ENCODE measurements at places on chromosomes 11 and 22. TPM values are rescaled to one million over a fixed set of nuclear protein-coding genes. Genes with fewer than 3 reads are reported as not detected.

Gene OR5L2
- polyA plus RNA-seq, result not detected

DNA sequence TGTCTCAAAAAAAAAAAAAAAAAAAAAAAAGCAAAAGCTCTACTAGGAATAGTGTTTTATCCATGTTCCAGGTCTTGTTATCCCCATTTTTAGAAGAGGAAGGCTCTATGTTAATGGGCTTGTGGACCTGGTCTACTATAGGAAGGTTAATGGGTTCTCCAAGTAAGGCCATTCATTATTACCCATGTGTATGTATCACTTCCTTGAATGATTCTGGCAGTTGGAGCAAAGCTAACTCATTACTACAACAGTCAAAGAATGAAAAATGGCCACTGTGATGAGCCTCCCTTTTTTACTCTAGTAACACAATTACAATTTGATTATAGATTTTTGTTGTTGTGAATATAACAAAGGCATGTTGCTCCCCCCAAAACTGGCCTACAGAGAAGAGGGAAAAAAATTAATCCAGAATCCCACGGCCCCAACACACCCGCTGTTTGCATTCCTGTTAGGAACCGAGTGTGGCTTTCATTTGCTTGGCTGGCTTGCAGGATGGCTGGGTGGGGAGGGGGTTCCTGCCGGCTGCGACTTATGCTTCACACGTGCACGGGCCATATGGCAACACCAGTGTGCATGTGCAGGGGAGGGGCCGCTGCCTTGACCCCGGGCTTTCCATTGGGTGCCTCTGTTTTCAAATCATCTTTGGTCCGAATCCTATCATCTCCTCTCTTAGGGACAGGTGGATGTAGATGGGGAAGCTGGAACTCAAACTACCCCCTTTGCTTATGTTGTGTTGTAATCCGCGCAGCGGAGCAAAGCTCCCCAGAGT lies 148.8 kb downstream of the HIPK3 start:
- DNase-seq, result no peak

DNA sequence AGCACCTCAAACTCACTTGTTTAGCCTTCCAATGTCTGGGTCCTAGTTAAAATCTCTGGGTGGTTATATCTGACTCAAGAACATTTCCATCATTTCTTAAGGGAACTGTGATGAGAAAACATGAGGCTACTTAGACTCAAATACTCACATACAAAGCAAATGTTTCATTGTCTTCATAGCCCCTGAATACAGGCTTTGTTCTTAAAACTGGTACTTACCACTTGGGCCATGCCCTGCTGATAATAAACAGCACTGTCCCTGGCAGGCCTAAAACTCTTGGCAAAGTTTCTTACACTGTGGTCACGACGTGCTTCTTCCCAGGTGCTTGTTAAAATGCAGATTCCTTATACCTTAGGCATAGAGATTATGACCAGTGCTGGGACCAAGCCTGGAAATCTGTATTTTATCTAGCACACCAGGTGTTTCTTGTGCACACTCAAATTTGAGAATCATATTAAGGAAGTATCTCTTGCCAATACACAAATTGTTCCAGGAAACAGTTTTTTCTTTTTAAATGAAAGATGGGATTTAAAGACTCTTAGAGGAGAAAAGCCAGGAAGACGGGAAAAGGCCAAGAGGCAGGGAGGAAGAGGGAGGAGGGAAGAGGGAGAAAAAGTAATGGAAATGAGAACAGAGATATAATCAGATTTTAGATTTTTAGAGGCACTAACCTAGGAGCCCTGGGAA lies 287.9 kb upstream of the MPPED2 start:
- no peak for DNase-seq

DNA sequence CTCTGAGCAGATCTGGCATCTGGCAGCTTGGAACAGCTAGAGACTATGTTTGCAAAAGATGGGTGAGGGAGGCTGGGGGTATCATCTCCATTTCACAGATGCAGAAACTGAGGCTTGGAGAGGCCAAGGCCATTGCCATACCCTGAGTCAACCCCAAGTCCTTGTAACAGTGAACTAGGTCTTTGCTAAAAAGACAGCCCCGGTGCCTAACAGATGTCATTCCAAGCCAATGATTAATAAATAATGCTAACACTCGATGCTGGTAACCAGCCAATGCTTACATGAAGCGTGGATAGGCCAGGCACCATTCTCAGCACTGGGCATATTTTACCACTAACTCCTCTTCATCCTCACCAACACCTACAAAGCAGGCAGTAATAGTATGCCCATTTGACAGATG lies 164.0 kb downstream of the MN1 start:
- no peak for DNase-seq
